ENCODE measurements at places on chromosomes 13 and 19.

DNA sequence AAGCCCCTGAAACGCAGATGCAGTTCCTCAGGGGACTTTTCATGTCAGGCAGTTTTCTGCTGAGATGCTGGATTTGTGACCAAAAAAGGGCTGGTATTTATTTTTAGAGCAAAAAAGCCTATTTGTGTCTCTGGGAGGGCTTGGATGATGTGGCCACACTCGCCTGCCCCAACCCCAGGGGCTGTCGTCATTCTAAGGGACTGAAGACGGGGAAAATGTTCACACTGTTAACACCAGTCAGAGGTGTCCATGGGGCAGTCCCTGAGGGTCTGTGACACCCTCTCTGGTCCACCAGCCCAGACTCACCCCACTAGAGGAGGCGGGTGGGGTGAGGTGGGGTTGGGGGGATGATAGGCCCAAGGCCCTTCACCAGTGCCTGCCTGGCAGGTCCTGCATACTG lies 15.9 kb upstream of the EPHX3 start:
- no peak for DNase-seq

DNA sequence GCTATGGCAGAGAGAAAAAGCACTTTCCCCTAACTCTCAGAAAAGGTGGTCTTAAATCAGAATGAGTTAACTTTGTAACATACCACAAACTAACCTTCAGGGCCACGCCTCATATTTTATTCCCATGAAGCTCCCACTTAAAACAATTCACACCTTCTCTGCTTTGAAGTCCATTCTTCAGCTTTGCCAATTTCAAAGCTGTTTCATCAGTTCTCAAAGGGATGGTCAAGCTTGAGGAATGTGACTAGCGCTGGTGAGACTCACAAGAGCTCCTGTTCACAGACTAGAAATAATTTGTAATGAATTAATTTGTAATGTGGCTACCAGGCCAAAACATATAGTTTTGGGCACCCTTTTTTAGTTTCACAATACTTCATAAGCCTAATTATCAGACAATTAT lies 68.2 kb downstream of the STK24 start:
- DNase-seq: no peak

GRCh38 chr19:6678690-6679109 lies 8.7 kb upstream of the TNFSF14 start:
- no peak for DNase-seq

- DNase-seq: no peak
Measured at GRCh38 chr13:80360453-80360800, 19.5 kb upstream of the SPRY2 start.

- DNase-seq: no peak
Measured at GRCh38 chr13:40429706-40430545, 236.5 kb downstream of the FOXO1 start.

DNA sequence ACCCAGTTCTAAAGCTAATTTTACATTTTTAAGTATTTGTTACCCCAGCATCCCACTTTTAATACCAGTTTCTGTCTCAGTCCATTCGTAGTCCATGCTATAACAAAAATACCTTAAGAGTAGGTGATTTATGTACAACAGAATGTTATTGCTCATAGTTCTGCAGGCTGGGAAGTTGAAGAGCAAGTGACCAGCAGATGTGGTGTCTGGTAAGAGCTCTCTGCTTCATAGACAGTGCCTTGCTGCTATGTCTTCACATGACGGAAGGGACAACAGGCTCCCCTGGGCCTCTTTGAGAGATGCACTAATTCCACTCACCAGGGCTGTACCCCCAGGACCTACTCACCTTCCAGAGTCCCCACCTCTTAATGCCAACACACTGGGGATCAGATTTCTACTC lies 96.6 kb downstream of the COL4A2 start:
- DNase-seq: no peak

DNA sequence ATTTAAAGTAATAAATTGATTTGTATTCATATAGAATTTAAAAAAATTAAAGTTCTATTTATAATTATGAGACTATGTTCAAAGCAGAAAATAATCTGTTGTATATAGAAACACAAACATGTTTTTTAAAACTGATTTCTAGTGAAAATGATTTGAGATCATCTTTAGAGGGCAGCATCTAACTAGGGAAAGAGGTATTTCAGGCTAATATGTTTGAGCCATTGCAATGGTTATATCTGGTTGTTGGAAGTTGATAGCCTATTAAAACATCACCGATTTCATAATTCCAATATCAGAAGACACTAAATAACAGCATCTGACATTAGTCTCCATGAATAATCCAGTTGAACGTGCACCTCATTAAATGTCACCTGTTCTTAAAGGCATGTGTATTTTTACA lies 79.8 kb upstream of the SLITRK6 start:
- DNase-seq: no peak

GRCh38 chr13:106680796-106681472 lies 113.0 kb upstream of the ARGLU1 start:
- DNase-seq: no peak

GRCh38 chr19:21483589-21484170 lies 21.7 kb upstream of the ZNF429 start:
- DNase-seq: no peak

GRCh38 chr19:49436381-49437017 lies 4.8 kb downstream of the SLC17A7 start:
- DNase-seq: no peak

GRCh38 chr19:55504252-55504603 lies 16.0 kb downstream of the SSC5D start:
- DNase-seq: no peak

- peak; percentile 71 for DNase-seq
Measured at GRCh38 chr13:103883164-103883563, 816.9 kb upstream of the SLC10A2 start.

- peak; percentile 93 for DNase-seq
Measured at GRCh38 chr13:54226876-54227275, 1198.3 kb downstream of the OLFM4 start.

DNA sequence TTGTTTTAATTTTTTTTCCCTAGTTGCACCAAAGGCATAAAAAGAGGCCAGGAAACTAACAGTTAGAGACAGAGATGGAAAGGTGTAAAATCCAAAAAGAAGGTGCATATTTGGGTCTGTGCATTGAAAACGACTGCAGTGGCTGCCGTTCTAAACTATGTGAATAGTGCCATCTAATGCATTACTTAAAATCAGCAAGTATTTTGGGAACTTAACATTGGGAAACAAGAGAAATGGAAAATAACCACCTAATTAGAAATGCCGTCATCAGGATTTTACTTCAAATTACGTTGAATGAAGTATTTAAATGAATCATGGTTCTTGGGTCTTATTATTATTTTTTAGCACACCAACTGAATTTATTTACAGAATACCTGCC lies 189.5 kb upstream of the MIR17HG start:
- no peak for DNase-seq

DNA sequence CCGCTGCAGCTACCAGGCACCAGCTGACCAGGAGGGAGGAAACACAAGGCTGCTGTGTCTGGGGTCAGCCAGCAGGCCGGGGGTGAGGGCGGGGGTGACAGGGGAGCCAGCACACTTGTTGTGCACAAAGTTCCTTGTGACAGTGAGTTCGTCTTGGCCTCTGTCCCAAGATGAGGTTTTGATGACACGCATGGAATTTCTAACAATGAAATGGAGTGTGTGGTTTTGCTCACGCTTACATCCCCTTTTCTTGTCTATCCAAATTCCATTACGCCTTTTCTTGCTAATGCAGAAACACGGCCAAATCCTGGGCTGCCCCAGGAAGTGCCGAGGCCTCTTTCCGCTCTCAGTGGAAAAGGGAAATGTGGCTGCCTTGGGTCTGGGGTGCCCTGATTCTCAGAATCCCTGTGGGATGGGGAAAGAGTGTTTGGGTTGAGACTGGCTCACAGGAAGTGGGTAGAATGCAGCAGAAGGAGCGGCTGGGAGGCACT lies 73.8 kb downstream of the GADD45B start:
- peak; percentile 39 for DNase-seq

DNA sequence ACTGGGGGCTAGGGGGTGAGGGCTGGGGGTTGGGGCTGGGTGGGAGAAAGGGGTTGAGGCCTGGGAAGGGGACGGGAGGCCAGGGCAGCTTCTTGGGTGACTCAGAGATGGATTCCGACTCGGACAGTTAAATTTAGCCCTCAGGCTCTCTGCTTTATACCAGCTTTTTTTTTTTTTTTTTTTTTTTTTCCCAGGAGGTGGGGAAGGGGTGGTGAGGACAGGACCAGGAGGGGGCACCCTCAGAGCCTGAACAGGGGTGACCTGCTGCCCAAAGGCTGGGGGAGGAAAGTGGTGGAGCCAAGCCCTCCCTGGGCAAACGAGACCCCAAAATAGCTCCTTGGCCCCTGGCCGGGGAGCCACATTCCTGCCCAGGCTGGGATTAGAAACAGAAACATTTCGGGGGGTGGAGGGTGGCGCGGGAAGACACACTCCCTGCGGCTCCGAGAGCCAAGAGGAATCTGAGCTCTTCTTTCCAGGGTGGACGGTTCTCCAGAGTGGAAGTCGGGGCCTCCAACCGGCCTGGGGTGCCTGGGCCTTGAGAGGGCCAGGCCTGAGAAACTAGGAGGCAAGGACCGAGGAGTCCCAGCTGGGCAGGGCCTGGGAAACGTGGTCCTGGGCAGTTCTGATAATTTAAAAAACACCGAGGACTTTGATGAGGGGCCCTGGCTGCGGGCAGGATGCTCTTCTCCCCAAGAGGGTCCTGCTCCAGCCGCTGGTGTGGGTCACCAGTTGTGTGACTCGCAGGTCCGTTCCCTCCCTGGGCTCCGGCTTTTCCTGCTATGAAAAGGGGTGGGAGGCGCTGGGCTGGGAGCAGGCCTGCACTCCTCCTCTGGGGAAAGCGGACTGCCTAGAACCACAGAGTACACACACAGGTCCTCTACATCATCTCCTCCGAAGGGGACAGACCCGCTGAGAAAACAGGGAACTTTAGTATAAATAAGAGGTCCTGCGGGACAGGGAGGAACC lies 813 bp upstream of the DMPK start:
- DNase-seq: peak; percentile 76

DNA sequence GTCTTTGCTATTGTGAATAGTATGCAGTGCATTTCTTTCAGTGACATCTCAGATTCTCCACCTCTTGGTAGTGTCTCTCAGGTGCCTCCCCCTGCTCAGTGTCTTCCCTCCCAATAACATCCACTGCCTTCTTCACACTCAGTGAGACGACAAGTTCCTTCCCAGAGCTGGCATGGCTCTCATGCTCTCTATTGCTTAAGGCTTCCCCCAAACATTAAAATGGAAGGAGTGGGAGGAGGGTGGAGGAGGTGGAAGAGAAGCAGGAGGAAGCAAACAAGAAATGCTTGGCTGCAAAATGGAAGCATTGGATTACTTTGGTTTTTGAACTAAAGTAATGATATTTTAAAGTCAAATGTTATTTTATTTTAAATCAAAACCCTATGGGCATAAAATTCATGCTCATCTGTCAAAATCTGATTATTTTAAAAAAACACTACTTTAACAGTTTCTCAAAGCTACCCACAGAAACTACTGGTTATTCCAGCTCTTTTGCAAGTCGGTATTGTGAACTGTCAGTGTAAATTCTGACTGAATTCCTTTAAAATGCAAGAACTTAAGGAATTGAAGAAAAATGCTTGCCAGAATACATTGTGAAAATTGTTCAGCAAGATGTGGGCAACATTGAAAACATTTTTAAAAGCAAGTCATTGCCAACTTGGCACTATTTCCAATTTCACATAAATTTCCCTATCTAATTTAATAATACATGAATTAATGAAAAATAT lies 727.6 kb upstream of the ARGLU1 start:
- DNase-seq: no peak

DNA sequence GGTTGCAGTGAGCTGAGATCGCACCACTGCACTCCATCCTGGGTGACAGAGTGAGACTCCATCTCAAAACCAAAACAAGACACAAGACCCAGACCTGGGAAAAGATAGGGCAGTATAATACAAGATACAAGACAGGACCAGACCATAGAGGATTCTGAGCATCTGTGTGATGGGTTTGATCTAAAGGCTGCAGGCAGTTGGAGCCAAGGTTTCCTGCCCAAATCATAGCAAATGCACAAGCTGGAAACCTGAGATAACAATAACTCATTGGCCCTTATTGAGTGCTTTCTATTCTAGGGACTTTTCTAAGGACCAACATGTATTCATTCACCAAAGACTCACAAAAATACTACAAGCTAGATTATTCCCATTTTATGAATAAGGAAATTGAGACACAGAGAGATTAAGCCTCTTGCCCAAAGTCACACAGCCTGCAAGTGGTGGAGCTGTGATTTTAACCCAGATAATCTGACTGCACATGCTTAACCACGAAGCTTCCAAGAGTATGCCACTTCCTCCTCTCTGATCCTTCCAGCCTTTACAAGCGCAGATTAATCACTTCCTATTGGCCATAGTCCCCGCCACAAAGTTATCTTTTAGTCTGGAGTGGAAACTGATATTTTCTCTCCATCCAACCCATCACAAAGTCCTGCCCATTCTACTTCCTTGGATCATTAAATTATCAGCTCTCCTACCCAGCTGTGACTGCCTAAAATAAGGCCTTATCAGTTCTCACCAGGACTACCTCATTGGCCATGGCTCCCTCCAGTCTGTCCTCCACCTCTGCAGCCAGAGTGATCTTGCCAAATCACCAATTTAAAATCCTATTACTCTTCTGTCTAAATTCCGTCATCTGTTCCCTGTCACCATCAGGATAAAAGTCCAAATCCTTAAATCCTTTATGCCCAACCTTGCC lies 147.2 kb downstream of the FLT1 start:
- no peak for DNase-seq

DNA sequence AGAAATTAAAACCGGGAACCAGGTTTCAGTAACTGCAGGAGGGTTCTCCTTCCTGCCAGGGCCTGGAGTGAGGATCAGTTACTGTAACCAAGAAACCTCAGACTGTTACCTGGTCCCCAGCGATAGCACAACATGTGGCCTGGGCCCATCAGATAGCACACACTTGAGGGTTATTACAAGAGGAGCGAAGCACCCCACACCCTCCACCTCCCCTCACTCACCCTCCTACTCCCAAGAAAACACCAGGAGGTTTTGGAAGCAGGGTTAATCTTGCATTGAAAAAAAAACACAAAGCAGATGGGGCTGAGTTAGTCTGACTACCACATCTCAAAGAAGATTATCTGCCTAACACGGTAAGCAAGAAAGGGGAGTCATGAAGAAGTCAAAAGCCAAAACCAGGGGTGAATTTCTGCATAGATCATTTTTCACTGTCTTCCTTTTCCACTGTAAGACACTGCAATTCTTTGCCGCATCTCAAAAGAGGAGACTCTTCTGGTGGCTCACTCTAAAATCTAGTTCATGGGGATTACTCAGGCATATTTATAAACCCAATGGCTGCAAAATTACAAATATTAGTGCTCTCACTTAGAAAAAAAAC lies 75.9 kb upstream of the DOCK9 start:
- DNase-seq: no peak

- DNase-seq: no peak
Measured at GRCh38 chr13:108346376-108346775, 76.9 kb downstream of the TNFSF13B start.

Data from COLO829 (cell line).